OCI-M1 (cell line): ENCODE measurements at places on chromosomes 1 and 21.

GRCh38 chr1:150034336-150034735 lies 23.8 kb upstream of the OTUD7B start:
- no peak for DNase-seq

- DNase-seq: peak; percentile 55
Measured at GRCh38 chr1:228198977-228199590, 8.8 kb upstream of the OBSCN start.

DNA sequence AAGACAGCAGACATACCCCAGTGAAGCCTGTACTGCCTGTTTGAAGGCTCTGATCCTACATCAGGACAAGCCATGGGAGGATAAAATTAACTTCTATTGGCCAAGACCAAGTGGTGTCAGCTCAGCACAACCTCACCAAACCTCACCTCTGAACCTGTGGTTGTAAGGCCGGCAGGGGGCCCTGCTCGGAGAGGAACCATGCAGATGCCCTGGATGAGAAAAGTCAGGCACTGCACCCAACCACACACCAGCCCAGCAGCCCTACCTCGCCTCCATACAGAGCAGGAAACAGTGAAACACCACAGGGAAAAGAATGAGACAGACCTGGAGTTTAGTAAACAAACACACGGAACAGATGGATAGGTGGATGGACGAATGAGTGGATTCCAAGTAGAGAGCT lies 70.0 kb upstream of the PAX7 start:
- no peak for DNase-seq

- peak; percentile 20 for DNase-seq
Measured at GRCh38 chr1:158931055-158931737, at the start of gene PYHIN1. PYHIN1 (plus strand) TSS chr1:158931552; CDS start chr1:158936911, 5,359 bp downstream.

DNA sequence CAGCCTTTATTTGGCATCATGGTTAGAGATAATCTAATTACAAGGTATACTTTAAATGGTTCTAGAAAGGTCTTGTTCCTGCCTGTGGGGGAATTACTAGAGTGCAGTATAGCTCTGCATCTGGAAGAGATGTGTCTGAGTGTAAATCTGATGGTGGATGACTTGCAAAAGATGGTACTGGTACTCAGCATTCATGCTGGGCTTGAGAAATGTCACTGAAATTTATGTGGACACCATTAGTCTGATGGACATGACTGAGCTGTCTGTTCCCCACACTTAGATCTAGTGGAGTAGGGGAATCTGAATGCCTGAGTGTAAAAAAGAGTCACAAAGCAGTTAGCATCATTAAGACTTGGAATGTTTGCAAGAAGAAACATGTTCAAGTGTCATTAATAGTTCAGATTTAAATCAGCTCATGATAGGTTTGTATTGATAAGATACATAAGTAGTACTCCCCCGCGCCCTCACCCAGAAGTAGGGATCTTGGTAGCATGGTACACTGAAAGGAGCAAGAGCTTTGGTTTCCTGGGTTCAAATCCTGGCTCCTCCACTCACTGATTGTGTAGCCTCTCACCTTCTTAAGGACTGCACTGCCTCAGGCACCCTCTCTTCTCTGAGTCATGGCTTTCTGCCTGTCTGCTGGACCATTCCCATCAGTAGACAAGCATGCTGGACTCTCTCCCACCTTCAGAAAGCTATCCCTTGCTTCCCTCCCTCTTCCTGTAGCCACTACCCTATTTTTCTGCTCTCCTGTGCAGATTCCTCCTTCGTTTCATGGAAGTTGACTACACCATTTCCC lies 292.9 kb downstream of the NFIA start:
- DNase-seq: no peak

- DNase-seq: no peak
Measured at GRCh38 chr1:156487862-156488261, 12.7 kb downstream of the MEF2D start.

GRCh38 chr1:6041432-6042062 lies 4.1 kb upstream of the KCNAB2 start:
- peak; percentile 35 for DNase-seq

DNA sequence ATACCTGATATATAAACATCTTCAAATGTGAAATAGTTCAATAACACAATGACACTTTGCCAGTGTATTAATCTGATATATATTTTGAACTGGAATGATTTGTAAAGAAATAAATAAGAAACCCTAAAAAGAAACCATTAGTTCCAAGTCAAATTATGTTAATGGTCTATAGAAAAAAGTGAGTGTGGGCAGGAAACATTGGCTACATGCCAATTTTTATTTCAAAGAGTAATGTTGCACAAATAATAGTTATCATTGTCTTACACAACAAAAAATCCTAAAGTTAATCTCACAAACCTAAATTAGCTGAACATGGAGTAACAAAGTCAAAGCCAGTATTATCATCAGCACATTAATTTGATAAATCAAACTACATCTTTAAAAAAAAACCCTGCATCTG lies 37.9 kb upstream of the BATF3 start:
- DNase-seq: no peak

GRCh38 chr1:56491441-56491840 lies 87.9 kb downstream of the PLPP3 start:
- DNase-seq: no peak

- DNase-seq: no peak
Measured at GRCh38 chr1:110617589-110617988, 11.4 kb upstream of the KCNA2 start.

DNA sequence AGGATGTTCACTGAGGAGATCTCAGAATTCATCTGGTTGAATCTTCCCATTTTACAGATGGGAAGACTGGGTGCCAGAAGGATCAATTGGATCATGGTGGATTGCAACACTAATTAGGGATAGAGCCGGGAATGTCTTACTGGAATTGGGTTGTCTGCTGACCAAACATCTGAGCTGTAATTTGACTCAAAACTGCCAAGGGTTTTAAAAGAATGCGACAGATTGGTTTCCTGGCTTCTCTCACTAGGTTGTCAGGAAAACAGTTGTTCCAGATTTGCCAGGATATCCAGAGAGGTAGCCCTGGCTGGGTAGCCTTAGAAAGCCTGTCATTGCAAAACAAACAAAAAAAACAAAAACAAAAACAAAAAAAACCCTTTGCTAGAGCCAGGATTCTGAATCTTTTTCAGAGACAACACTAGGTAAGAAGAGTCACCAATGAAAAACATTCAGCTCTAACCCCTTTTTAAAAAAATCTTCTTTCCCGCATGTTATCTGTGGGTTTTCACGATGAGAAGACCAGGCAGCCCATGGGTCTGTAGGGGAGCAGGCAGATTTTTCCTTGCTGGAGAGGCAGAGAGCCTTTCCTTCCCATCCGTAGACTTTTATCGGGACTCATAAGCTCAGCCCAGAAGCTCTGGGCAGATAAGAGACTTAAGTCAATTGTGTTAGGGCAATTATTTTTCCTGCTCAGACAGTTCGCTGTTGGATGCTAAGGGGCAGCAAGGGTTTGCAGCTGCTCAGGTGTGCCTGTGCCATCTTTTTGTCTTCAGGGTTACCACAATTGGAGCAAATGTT lies 418.9 kb downstream of the PRDM2 start:
- DNase-seq: no peak

DNA sequence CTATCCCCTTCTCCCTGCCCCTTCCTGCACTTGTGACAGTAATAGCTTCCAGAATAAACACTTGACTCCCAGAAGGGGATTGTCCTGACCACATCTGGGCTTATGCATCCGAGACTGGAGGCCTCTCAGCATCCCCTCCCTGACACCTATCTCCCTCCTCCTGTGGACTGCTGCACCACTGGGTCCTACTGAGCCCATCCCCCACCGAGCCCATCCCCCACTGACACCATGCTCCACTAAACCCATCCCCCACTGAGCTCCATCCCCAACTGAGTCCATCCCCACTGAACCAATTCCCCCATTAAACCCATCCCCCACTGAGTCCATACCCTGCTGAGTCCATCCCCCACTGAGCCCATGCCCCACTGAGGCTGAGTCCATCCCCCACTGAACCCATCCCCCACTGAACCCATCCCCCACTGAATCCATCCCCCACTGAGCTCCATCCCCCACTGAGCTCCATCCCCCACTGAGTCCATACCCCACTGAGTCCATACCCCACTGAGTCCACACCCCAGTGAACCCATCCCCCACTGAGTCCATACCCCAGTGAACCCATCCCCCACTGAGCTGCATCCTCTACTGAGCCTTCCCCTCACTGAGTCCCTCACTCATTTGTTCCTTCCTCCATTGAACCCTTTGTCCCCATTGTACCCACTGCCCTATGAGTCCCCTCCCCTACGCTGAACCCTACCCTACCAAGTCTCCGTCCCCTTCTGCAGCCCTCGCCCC lies 5.6 kb downstream of the PDZK1IP1 start:
- DNase-seq: no peak

DNA sequence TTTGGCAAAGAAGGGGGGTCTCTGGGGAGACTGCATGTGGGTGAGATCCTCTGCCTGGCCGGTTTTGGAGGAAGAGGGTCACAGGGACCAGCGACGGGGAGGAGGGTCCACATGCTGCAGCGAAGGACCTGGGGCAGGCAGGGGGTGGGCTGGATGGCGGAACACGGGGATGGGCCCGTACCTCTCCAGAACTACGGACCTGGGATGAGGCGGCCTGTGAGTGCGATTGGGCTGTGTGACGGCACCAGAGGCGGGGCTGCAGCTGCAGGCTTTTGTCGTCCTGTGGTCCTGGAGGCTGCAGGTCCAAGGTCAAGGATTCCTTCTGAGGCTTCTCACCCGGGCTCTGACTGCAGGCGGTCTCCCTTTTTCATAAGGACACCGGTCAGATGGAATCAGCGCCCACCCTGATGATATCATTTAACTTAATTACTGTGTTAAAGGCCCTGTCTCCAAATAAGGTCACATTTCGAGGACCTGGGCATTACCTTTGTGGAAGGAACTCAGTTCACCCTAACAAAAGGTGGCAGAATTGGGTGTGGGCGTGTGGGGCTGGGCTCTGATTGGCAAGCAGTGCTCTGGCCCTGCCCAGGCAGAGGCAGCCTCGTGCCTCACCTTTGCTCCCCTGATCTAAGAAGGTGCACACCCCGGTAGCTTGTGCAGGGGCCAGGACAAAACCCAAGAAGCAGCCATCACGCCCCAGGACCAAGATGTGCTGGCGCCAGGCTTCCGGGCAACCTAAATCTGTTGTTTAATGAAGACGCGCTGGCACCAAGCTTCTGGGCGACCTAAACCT lies 60.0 kb upstream of the TRAPPC10 start:
- DNase-seq: no peak

DNA sequence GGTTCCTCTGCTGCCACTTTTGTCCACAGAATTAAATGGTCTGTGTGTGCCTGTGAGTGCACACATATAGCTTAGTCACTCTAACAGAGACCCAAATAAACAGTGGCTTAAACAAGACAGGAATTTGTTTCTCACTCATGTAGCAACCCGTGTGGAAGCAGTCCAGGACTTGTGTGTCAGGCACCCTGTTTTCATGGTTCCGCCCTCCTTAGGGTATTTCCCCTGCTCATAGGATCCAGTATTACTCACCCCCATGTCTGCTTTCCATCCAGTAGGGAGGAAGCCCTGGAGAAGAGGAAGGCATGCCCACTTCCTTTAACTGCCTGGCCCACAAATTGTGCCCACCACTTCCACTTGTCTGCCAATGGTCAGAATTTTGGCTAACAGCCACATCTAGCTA lies 41.3 kb upstream of the TACSTD2 start:
- DNase-seq: no peak

GRCh38 chr1:117952386-117952785 lies 22.8 kb downstream of the WDR3 start:
- no peak for DNase-seq

DNA sequence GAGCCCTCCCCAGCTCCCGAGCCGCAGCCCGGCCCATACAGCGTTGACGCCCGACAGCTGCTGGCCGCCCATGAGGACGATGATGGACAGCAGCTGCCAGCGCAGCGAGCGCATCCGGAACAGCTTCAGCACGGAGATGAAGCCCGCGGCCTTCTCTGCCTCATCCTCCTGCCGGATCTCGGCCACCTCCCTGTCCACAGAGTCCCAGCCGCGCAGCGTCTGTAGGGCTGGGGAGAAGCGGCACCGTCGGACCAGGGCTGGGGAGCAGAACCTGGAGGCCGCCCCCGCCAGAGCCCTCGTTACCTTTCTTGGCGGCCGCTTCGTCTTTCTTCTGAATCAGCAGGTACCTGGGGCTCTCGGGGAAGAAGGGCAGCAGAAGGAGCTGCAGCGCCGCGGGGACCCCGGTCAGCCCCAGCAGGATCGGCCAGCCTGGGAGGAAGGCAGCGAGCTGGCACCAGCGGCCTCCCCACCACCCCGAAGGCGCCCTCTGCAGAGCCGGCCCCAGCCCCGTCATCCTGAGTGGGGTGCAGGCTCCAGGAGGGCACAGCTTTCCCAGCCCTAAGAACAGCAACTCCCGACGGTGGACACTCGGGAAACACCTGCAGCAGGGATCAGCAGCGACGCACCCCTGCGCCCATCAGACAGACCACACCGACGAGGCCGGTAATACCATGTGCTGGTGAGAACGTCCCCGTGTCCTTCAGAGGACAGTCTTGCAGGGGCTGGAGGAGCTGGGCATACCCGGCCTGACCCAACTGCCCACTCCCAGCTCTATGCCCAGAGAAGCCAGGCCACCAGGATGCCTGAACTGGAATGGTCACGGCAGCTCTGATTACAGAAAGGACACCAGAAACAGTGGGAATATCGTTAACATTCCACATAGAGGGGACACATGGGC lies 13.8 kb upstream of the SLC2A7 start:
- DNase-seq: no peak
